Activated gamma-delta T cell treated with anti-CD3 and anti-CD28 coated beads, Interleukin-2, amount 50 U/mL, for 16 hours (primary cell): ENCODE measurements at places on chromosomes 2 and 18.
A peak's percentile ranks its signal among the peaks of the same experiment; 100 is the strongest.

DNA sequence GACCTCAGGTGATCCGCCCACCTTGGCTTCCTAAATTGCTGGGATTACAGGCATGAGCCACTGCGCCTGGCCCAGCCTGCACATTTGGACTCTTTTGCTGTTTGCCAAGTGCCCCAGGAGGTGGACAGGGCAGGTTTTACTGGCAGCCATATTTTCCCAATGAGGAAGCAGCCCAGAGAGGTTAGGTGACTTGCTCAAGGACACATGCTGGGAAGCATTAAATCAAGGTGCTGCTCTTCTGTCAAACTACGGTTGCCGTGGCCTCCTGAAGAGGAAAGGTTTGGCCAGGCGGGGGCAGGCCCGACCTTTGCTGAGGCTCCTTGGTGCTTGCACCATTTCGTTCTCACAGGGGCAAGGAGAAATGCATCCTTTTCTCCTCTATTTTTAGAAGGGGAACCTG lies 44.0 kb downstream of the DNMT3A start:
- DNase-seq: no peak

GRCh38 chr2:216031960-216032689 lies 18.8 kb upstream of the MREG start:
- DNase-seq: no peak

GRCh38 chr18:41992066-41992465 lies 37.0 kb downstream of the PIK3C3 start:
- DNase-seq: no peak

- peak; percentile 4 for DNase-seq
Observed at GRCh38 chr18:3525870-3526420, 76.0 kb downstream of the TGIF1 start.

DNA sequence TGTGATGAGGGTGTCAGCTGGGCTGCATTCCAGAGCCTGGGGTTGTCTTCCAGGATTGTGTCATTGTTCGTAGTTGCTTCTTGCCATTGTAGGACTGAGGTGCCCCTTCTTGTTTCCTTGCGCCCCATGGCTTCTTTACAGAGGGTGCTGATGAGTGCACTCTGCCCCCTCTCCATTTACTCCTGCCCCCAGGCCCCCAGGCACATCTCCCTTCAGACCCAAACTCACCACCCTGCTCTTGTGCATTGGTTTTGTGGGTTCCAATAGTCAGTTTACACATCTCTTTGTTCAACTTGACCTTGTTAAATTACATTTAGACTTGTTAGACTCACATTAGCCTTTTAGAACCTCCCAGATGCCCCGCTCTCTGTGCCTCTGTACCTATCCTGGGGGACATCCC lies 33.1 kb downstream of the HJURP start:
- no peak for DNase-seq

- no peak for DNase-seq
Observed at GRCh38 chr2:229653531-229653930, 60.8 kb downstream of the DNER start.

DNA sequence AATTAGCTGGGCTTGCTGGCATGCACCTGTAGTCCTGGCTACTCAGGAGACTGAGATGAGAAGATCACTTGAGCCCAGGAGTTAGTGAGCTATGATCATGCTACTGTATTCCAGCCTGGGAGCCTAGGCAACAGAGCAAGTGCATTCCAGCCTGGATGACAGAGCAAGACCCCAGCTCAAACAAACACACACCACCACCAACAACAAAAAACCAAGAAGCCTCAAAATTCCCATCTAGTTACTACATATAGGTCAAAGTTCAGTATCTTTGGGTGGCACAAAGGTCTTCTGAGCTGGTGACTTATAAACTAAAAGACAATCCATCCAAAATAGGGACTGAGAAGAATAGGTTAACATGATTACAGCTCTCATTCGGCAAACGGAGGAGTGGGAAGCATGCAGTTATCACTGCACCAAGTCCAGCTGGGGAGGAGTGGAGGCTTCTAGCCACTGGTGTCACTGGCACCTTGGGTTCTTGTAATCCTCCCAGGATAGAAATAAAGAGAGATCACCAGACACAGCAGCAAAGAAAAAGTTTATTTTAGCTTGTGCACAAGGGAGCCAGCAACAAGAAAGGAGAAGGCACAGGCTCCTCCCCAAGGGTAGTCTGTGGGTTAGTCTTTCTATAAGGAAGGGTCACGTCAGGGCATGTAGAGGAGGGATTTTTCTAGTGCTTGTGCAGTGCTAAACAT lies 57.4 kb downstream of the SH2D6 start:
- no peak for DNase-seq

DNA sequence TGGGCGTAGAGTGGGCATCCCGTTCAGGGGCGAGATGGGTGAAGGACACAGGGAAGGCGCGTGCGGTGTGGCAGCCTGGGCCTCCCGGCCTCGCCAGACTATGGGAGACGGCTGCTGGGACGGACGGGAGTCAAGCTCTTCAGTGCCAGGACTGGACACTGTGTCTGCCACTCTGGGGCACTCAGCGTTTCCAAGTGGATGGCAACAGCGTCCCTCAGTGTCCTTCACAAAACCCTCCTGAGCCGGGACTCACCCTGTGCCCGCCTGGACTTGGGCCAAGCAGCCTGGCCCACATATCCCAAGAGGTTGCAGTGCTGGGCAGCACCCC lies 16.3 kb upstream of the BOK start:
- no peak for DNase-seq

DNA sequence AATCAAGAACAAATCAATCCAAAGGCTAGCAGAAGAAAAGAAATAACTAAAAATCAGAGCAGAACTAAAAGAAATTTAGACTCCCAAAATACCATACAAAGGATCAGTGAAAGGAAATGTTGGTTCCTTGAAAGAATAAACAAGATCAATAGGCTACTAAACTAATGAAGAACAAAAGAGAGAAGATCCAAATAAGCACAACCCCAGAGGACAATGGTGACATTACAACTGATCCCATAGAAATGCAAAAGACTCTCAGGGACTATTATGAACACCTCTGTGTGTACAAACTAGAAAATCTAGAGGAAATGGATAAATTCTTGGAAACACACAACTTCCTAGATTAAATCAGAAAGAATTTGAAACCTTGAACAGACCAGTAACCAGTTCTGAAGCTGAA lies 1186.9 kb downstream of the LRP1B start:
- DNase-seq: no peak

DNA sequence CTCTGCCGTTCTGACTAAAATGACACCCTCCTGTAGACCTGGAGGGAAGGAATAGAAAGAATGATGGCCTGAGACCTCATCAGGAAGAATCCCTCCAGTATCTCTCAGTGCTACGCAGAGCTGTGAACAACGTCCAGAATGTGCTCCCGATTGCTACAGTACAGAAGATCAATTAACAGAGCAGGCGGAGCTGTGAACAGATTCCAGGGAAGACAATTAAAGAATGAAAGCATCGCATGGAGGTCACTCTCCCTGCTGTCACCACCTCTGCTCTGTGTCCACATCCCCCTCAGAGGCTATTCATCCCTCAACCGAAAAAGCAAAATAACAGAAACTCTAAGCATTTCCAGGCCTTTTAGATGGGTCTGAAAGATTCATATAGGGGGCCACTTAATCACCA lies 481.0 kb downstream of the EIPR1 start:
- DNase-seq: no peak

DNA sequence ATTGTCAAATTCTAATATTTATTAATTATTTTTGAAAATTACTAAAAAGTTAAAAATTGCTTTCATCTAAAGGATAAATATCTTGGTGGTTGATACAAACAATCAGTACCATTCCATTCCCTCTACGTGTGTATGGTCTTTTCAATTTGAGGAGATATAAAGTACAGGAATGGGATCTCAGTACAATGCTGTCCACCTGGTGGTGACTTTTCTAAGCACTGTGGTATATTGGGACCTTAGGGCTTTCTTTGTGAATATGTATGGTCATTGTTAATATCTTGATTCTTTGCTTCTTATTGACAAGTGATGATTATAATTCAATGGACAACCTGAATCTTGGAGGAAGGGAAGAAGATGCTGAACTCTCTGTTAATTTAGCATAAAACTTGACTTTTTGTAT lies 83.1 kb downstream of the NBEAL1 start:
- DNase-seq: no peak

GRCh38 chr2:228181098-228182019 lies at the start of gene SPHKAP:
TSS of gene SPHKAP (minus strand) at chr2:228181687. CDS start at chr2:228181598, 89 bp downstream.
- DNase-seq: no peak

- DNase-seq: no peak
Observed at GRCh38 chr2:218223046-218223445, 6.1 kb downstream of the ARPC2 start.

DNA sequence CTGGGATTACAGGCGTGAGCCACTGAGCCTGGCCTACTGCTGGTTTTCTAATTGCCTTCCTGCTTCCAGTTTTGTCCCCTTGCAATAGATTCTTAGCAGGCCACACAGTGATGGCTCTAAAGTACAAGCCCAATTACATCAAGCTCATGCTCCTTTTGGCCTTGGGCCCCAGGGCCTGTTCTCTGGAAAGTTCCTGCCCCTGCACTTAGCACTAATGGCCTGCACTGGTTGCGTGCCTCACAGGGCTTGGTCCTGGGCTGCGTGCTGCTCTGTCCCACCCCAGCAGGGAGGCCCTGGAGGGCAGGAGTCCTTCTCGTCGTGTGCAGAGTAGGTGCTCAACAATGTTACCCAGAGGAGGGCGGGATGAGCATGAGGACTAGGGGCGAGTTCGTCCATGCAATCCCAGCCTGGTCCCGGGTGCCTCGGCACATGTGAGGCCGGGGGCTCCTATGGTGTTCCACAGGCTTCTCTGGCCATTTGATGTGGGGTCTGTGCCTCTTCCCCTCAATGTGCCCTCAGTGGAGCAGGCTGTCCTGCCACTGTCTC lies 51.7 kb downstream of the PDCL3 start:
- DNase-seq: no peak

GRCh38 chr2:163236553-163236952 lies 398.0 kb upstream of the KCNH7 start:
- DNase-seq: no peak

GRCh38 chr2:214989187-214989586 lies 149.2 kb downstream of the ABCA12 start:
- DNase-seq: no peak

- DNase-seq: no peak
Observed at GRCh38 chr2:165902934-165903333, 50.6 kb downstream of the TTC21B start.

DNA sequence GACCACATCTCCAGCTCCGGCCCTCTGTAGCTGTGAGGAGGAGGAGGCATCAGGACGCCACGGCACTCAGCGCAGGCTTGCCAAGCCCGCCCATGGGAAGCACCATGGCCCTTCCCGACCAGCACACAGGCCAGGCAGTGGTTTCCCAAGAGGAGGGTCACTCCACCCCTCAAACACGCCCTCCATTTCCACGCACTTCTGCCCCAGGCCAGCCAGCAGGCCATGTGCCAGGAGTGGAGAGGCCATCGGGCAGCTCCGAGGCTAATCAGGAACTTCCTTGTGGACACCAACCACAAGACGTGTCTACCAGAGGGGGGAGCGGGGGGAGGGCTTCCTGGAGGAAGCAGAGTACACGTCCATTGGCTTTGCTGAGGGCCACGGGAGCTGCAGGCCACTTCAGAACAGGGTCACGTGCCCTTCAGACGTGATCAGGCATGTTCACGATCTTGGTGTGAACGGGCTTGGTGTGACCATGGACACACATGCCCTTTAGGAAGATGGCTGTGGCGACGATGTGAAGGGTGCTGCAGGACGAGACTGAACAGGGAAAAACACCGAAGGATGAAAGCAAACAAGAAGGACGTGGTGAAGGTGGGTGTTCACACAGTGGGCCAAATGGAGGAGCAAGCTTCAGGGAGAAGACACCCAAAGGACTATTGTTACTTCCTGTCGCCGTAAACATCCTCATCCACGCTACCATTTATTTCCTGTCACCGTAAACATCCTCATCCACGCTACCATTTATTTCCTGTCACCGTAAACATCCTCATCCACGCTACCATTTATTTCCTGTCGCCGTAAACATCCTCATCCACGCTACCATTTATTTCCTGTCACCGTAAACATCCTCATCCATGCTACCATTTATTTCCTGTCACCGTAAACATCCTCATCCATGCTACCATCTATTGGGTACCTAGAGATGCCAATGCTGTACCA lies 6.5 kb upstream of the MTERF4 start:
- no peak for DNase-seq

- DNase-seq: no peak
Observed at GRCh38 chr2:220786216-220786615, 785.9 kb downstream of the EPHA4 start.

DNA sequence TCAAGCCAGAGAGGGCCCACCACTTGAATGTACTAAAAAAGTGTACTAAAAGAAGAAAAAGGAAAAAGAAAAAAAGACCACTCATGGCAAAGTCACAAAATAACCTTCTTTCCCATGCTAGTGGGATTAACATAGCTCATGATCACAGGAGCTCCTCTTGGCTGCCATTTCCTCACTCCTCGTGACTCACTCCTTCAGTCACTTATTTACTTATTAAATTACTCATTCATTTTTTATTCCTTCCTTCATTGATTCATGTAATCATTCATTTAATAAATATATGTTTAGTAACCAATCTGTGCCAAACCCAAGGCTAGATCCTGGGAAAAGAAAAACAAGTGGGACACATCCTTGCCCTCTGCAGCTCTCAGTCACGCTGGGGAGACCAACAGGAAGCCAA lies 300.5 kb downstream of the INSIG2 start:
- DNase-seq: no peak

- no peak for DNase-seq
Observed at GRCh38 chr2:131349021-131349420, 14.9 kb downstream of the RAB6D start.

- DNase-seq: no peak
Observed at GRCh38 chr2:178320011-178320585, 125.8 kb downstream of the OSBPL6 start.

- DNase-seq: no peak
Observed at GRCh38 chr2:217573571-217573970, 429.2 kb downstream of the TNS1 start.

GRCh38 chr18:78006774-78007260 lies 757.2 kb downstream of the GALR1 start:
- no peak for DNase-seq

DNA sequence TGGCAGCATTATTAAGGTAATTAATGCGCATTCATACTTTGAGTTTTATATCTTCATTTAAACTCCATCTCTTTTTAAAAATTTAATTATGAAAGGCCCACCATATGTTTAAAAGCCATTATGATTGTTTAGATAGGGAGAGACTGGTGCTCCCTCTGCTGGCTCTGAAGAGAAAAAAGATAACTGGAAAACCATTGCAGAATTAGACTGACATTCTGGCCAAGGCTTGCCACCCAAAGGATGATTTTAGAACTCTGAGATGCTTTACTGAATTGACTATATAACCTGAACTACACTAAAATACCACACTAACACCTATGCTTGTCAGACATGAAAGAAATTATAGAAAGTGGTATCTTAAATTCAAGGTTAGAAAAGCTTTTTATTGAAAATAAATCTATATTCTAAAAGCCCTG lies 127.6 kb upstream of the SPOPL start:
- DNase-seq: no peak
